ENCODE measurements at places on chromosomes 1 and 21. TPM values are rescaled to one million over a fixed set of nuclear protein-coding genes. Genes with fewer than 3 reads are reported as not detected.
A peak's percentile ranks its signal among the peaks of the same experiment; 100 is the strongest.

DNA sequence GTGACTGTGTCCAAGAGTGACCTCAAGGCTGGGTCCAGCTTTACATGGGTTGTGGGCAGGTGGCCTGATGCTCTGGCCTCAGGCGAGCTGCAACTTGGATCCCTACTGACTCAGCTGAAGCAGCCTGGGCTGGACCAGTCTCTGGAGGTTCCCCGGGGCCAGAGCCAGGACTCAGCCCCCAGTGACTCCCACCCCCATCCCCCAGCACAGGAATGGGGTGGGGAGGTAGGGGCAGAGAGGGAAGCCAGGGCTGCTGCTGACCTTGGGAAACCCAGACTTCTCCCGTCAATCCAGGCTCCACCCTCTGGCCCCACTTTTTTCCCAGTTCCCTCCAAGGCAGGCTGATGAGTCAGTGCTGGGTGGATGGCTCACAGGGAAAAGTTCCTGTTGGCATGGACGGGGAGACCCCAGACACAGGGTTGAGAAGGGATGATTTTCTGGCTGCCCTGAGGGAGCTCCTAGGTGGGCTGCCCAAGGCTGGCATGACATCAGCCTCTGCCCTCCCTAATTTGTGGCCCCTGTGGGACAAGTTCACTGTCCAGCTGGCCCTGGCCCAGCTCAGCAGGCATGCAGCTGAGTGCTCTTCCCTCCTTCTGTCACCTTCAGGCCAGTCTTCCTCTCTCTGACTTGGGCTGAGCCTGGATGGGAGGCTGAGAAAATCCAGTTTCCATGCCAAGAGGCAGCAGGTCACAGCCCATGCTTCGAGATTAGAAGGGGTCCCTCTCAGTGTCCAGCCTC is 2.2 kb downstream of the ZC3H12A start:
- DNase-seq = no peak

DNA sequence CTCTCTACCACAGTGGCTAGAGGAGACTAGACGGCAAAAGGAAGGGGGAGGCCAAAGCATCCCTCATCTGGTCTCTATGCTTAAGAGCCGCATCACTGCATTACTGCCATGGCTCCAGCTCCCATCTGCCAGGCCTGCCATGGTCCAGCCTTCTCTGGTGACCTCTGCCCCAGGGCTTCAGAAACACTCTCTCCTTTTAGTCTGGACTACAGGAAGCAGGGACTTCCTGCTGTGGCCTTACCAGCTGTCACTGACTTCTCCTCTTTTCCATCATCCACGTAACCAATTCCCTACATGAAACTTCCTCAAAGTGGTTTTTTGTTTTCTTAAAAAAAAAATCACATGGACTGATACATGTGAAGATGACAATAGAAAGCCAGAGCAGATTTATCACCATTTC is 323.1 kb upstream of the NFIA start:
- no peak for DNase-seq

DNA sequence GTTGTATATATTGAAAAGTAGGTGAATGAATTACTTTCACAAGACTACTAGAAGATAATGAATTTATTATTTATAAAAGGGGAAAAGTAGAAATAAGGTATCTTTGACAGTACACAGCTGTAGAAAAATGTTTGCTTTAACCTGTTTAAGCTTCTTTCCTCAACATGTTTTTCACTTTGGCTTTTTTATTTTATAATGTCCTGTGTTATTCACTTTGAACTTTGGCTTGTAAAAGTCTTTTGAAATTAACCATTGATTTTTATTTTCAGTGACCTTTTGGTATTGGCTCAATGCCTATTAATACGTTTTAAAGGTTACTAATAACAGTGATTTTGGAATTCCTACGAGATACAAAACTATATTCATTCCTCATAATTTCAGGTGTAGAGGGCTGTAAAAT is 57.7 kb upstream of the MPC2 start:
- no peak for DNase-seq

DNA sequence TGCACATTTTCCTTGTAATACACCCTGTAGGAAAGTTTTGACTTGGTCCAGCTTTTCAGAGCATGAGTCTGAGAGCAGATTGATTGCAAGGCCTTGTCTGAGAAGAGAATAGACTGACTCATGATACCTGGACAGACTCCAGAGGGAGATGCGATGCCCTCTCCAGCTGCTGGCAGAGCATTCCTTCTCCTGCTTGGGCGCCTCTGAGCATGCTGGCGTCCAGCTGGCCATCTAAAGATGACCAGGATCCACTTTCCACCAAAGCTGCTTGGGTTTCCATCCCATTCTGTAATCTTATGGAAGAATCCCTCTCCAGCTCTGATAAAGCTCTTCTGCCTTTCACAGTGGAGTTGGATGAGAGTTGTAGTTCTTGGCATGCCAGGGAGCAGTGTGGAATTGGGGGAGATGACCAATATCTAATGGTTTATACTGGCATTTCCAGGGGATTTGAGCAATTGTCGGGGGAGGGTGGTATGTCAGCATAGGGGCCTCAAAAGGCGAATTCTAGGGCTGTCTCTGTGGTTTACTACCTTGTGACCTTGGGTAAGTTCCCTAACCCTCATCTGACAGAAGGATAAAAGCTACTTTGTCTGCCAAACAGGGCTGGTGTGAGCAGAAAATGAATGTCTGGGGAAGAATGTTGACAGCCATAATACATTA is 19.5 kb downstream of the SZRD1 start:
- no peak for DNase-seq

GRCh38 chr1:31872658-31873636 is 57.1 kb upstream of the SPOCD1 start:
- no peak for DNase-seq

GRCh38 chr1:93013145-93014065 is 52.1 kb upstream of the DIPK1A start:
- no peak for DNase-seq

GRCh38 chr1:242554577-242554976 is 30.1 kb upstream of the PLD5 start:
- no peak for DNase-seq

- peak; percentile 32 for DNase-seq
These were observed 6.4 kb downstream of the FOXD2 start for GRCh38 chr1:47444297-47444561.

DNA sequence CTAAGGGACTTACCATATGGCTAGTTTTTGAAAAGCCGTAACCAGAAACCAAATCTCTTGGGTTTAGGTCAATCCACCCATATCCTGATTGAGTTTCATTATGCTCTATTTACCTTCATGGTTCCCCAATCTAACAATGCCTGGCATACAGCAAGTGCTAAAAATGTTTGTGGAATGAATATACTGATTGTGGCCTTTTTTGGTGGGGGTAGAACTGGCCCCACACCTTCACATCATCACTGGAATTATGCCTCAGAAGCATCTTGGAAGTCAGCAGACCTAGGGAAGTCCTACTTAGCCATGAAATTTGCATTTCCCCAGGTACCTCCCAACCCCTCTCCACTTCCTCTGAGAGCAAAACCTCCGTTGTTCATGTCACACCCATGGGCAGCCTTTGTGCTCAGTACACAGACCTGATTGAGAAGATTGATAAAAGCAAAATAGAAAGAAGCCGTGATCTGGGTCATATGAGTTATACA is 17.8 kb upstream of the SLAMF1 start:
- DNase-seq = peak; percentile 48

GRCh38 chr1:45317166-45317565 is 9.5 kb upstream of the HPDL start:
- no peak for DNase-seq

DNA sequence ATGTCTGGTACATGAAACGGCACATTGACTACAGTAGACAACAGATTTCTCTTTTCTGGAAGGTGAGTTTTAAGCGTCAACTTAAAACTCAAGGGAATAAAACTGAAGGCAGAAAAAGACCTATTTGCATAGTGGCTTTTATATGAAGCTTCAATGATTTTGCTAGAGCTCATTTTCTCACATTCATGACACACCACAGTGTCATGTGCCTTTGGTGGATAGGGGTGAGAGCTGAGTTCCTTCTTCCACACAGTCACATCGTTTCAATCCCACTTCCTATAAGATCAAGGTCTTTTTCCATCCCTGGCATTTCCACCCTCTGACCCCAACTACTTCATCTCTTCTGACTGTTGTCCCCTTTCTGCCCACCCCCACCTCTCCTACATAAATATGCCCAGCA is 31.0 kb downstream of the IL12RB2 start:
- no peak for DNase-seq

GRCh38 chr1:8355439-8356255 is 37.7 kb downstream of the SLC45A1 start:
- DNase-seq = no peak

GRCh38 chr1:117673405-117673804 is 67.6 kb downstream of the TENT5C start:
- no peak for DNase-seq

DNA sequence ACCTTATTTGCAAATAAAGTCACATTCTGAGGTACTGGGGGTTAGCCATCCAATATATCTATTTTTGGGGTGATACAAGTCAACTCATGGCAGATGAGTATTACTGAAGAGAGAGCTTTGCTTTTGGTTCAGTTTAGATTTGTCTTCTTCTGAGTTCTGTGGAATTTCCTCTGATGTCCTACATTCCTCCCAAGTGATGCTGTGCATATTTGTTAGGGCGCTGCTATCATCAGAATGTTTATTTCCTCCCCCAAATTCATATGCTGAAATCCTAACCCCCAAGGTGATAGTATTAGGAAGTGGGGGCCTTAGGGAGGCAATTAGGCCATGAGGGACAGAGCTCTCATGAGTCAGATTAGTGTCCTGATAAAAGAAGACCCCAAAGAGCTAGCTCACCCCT is 96.2 kb upstream of the WLS start:
- DNase-seq = no peak

- DNase-seq = no peak
These were observed 68.1 kb downstream of the VWA5B1 start for GRCh38 chr1:20358761-20359263.

DNA sequence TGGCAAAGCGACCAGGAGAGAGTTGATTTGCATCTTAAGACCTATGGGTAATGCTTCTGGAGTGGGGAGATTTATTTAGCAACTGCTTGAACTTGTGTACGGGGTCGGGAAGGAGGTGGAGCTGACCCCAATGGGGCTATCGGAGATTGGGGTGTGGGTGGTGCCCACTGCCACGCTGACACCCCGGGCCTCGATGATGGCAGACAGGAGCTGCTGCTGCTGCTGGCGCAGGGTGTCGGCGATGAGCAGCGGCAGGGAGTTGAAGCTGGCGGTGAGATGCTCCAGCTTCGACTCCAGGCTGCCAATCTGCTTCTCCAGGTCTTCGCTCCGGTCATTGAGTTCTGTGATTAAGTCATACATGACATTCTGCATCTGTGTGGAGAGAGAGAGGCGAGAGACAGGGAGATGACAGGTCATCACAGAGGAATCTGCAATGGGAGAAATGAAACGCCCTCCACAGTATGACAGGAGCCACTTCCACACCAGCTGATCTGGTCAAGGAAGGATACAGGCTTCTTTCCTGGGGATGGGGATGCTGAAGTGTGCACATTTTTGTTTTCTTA is 100.0 kb upstream of the ADAR start:
- no peak for DNase-seq

DNA sequence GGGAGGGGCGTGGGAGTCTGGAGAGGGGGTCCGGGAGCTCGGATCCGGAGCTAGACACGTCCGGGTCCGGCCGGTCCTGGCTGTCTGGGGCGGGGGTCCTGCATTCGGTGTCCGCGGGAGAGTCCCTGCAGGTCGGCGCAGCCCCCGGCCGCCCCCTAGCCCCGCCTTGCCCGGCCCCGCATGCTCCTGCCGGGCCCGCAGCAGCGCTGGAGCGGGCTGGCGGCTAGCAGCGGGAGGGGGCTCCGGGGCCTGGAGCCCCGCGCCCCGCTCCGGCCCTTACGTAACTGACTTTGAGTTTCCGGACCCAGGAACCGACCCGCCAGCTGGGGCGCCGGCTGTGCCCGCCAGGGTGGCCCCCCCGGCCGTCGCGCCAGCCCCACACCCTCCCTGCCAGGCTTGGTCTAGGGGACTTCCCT is 26.9 kb upstream of the EPB41 start:
- DNase-seq = peak; percentile 66

DNA sequence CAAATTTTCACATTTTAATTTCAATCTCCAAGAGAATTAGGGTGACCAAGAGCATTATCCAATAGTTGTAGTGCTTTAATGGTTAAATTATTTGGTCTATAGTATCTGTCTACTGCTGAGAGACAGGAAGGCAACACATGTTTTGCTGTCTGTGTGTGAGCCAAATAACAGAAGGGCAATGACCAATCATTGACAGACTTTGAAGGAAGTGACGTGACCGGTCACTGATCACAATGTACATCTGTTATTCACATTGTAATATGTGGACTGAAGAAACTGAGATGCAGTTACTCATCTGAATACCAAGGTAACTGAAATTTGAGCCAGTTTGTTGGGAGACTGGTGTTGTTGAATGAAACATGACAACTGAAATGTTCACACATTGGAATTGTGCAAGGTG is 196.7 kb downstream of the LRRC40 start:
- DNase-seq = no peak

DNA sequence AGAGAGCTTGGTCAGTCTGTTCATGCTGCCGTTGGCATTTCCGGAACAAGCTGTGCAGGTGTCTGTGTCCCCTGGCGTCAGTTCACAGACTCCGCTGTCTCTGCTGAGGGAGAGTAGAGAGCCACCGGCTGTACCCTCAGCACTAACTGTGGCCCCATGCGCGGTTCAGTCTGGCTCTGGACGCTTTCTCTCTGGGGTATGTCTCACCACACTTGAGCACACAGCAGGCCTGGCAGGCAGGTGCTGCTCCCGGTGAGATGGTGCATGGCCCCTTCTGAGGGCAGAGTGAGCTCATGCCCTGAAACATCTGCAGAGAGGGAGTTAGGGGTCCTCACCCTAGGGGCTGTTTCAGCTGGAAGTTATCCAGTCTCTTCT is 60.0 kb upstream of the TLR5 start:
- DNase-seq = no peak

- DNase-seq = no peak
These were observed 422.9 kb downstream of the SETD4 start for GRCh38 chr21:35637431-35637830.

DNA sequence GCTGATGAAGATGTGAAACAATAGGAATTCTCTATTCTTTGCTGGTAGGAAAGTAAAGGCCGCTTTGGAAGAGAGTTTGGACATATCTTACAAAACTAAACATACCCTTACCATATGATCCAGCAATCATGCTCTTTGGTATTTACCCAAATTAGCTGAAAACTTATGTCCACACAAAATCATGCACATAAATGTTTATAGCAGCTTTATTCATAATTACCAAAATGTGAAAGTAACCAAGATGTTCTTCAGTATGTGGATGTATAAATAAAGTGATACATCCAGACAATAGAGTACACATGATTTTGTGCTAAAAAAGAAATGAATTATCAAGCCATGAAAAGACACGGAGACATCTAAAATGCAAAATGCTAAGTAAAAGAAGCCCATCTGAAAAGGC is 98.7 kb upstream of the SLC35F3 start:
- no peak for DNase-seq

CROCC gene
- total RNA-seq = 51.2 TPM

S100A14 gene
- total RNA-seq = not detected

RNU1-2 gene
- 3,774 TPM for total RNA-seq

VAMP3 gene
- 88.1 TPM for total RNA-seq

TUFT1 gene
- 8.5 TPM for total RNA-seq

AGTRAP gene
- 10.4 TPM for total RNA-seq

SPATA21 gene
- not detected for total RNA-seq

FABP3 gene
- not detected for total RNA-seq

NEK2 gene
- 0.35 TPM for total RNA-seq

RERE gene
- total RNA-seq = 62.8 TPM

LAPTM5 gene
- 653 TPM for total RNA-seq

GNPAT gene
- total RNA-seq = 10.4 TPM

All from CD8-positive, alpha-beta T cell (primary cell).